Stimulated activated CD4-positive, alpha-beta T cell treated with anti-CD3 and anti-CD28 coated beads, Interleukin-4, amount 100 ng/mL, for 48 hours (primary cell): ENCODE measurements at places on chromosomes 1 and 21.

- no peak for DNase-seq
These were observed 93.0 kb downstream of the ODF2L start for GRCh38 chr1:86303041-86303690.

- DNase-seq, result no peak
These were observed 37.8 kb upstream of the COL11A1 start for GRCh38 chr1:103146166-103146565.

GRCh38 chr1:11600836-11601235 is 53.4 kb downstream of the FBXO2 start:
- DNase-seq, result no peak

GRCh38 chr1:53401813-53402745 is 57.1 kb upstream of the DMRTB1 start:
- DNase-seq, result no peak

DNA sequence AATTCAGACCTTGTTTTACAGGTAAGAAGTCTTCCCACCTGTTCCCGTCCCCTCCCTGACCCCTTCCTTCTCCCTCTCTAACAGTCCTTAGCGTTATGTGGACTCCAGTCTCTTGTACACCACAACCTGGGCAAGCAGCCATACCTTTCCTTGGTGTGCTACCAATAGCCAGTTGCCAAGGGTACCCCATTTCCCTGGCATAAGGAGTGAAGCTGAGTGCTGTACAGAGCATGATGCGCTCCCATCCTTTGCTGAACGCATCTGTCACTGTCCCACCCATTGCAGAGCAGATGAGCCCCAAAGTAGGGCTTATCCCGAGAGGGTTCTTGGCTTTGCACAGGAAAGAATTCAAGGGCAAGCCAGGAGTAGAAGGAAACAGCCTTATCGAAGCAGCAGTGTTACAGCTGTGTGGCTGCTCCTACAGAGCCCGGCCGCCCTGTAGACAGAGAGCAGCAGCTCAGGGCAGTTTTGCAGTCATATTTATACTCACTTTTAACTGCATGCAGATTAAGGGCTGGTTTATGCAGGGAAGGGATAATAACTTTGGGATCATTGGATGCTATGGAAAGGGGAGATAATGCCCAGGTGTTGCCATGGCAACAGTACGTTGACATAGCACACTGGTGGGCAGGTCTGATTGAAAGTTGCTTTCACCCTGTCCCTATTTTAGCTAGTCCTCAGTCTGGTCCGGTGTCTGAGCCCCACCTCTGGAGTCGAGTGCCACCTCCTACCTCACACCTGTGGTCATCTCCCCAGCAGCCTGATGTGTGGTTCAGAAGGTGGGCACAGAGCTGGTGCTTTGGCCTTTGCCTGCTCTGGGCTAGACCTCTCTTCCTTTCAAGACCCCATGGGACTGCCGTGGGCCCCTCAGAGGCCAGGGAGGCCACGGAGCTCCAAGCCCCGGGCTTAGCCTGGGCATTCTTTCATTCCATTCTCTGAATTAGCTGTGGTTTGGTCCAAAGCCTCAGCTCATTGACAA is 5.1 kb downstream of the FHAD1 start:
- no peak for DNase-seq

DNA sequence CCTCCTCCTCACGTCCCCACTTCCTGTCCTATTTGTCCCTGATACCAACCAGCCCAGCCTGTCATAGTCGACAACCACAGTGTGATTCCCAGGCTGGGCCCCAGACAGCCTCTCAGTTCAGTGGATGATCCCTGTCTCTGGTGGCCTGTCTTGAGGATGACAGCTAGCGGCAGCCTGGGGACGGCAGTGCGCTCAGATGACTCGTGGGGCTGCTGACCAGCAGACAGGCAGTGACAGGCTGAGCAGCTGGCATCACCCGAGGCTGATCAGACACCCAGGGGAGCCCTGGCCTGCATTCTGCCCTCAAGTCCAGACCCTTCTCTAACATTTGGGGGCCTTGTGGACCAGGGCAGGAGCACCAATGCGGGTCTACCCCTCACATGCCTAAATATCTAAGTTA is 21.0 kb downstream of the NKAIN1 start:
- DNase-seq, result no peak

DNA sequence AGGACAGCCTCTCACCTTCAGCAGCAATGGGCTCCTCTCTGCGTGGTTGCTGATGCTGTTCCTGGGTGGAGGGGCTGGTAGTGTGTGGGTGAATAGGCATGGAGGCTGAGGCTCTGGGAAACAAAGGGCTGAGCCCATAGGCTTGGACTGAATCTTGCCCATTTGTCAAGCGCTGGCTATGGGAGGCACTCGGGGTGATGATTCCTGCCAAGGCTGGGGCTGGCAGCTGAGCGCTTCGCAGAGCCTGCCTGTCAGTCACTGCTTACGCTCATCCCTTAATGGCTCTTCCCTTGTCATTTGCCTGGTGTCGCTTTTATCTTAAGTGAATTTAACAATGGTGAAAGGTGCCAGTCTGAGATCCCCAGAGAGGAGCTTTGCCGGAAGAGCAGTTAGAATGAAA is 353.3 kb downstream of the PBX1 start:
- DNase-seq, result no peak

- no peak for DNase-seq
These were observed 5.5 kb upstream of the PIK3R3 start for GRCh38 chr1:46137916-46138315.

GRCh38 chr1:235511470-235512240 is 7.4 kb upstream of the B3GALNT2 start:
- no peak for DNase-seq

DNA sequence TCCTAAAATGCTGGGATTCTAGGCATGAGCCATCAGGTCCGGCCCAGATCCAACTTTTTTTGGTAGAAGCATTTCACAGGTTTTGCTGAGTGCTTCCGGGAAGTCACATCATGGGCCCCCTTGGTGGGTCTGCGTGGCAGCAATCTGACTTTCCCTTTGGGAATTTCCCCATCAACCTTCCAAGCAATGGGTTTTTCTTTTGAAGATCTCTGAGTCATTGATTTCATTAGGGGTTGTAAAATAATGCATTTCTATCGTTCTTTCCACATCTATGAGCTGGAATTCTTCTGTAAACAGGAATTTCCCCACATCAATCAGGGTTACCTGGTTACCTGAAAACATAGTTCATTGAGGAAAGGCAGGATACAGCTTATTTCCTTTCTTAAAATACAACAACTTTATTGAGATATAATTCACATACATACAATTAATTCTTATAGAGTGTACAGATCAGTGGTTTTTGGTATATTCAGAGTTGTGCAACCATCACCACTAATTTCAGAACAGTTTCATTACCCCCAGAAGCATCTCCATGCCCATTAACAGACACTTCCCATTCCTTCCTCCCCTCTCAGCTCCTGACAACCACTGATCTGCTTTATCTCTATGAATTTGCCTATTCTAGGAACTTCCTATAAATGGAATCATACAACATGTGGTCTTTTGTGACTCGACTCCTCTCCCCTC is 9.9 kb upstream of the ZBTB17 start:
- no peak for DNase-seq

- no peak for DNase-seq
These were observed 3.9 kb downstream of the LINGO4 start for GRCh38 chr1:151801310-151801820.

- no peak for DNase-seq
These were observed 686 bp downstream of the ARF1 start for GRCh38 chr1:228082918-228083870.

DNA sequence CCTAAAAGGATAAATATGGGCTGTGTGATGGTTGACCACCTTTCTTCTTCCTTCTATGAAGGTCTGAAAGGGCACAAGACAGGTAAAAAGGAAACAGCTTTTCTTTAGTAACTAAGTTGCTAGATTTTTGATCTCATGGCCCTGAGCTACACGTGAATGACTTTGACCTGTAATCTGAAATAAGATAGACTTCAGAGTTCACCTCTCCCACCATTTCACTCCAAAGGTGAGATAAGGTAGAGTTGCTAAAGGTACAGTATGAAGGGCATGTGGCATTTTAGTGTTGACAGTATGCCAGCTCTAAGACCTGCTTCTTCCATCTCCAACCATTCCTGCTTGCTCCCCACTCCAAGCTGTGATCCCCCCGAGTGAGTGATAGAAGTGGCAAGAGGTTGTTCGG is 25.8 kb upstream of the C8B start:
- DNase-seq, result no peak

DNA sequence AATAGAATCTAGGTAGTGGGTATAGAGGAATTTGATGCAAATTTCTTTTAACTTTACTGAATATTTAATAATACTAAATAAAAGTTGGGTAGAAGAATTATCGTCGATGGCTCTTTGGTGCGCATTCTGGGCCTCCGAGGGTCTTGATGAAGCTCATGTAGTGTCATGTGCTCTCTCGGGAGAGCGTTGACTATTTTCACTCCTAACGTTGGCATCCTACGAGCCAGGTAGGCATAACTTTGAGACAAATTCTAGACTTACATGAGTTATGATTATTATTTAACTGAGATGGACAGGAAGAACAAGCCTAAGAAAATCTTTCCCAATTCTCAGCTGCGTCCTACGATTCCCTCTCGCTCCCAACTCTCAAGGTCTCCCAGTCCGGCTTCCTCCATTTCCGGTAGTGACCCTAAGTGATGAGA is 550 bp upstream of the PCAT6 start:
- no peak for DNase-seq

GRCh38 chr1:44336668-44337067 is 18.4 kb downstream of the ERI3 start:
- no peak for DNase-seq

DNA sequence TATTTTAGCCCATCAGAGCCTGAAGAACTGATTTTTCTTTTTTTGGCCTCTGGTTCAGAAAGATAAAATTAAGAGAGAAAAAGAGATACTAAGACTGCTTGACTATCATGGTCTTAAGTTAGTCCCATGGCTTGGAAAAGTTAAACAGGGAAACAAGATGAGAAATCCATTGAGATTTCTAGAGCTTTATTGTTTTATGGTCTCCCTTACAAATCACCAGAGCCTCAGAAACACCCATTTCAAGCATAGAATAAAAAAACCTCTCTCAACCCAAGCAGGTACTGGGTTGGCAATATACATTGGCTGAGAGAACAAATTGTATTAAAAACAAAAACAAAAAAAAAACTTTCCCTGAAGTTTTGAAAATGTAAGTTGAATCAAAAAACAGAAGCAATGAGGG is 3.9 kb downstream of the SELE start:
- DNase-seq, result no peak

DNA sequence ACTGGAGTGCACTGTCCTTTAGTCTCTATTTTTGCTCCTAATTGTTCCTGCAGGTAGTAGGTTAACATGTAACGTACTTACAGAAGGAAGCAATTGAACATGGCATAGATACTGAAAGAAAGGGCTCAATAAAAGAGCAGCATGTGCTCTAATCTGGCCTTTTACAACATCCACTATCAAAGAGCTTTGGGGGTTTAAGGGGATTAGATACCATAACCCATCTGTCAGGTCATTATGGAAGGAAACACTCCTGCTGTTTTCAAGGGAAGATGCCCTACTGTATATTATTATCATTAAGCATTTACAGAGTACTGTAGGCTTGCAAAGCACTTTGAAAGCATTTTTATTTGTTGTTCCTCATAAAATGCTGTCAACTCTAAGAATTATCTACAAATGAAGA is 152.8 kb downstream of the TTLL7 start:
- DNase-seq, result no peak

- no peak for DNase-seq
These were observed 59.4 kb downstream of the AXDND1 start for GRCh38 chr1:179425186-179425585.

- no peak for DNase-seq
These were observed 454.6 kb upstream of the RUNX1 start for GRCh38 chr21:35503671-35504070.
